Panc1 (cell line): ENCODE measurements at places on chromosomes 16 and 17. TPM values are rescaled to one million over a fixed set of nuclear protein-coding genes. Genes with fewer than 3 reads are reported as not detected.

SOX8 gene
- total RNA-seq = 1.8 TPM

DNA sequence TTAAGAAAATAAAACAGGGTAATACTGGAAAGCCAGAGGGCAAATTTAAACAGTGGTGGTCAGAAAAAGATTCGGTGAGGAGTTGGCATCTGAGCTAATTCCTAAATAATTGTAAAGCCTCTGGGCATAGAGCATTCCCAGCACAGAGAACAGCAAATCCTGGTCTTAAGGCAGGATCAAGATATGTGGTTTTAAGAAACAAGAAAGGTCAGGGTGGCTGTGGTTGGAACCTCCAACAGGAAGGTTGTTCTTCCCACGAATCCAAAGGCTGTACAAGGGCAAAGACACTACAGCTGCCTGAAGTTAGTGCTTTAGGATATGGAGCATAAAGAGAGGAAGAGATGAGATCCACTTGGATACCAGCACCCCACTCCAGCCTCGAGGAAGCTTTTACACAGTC is 114.6 kb downstream of the ZNF18 start:
- H3K4me3 ChIP-seq = no peak overlapping the region
- no peaks in the 10 kb centered on the region for H3K27me3 ChIP-seq
- H3K27ac ChIP-seq = no peak overlapping the region
- DNase-seq = no peak

DNA sequence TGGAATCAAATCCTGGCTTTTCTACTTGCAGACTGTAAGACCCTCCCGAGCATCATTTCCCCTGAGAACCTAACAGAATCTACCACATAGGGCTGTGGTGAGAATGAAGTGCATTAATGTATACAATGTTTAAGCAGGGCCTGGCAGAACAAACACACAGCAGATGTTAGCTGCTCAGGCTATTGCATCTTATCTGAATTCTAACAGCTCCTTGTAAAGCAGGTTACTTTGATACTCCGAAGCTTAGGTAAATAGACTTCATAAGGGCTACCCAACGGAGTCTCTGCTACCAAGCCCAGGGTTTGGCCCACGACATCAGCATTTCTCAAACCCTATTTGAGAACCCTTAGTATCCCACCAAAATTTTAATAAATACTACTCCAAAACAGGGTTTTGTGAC is 24.4 kb upstream of the NOS2 start:
- no peak for DNase-seq
- no peaks in the 10 kb centered on the region for H3K36me3 ChIP-seq
- peaks cover 7% of the 10 kb centered on the region for H3K27me3 ChIP-seq
- H3K27ac ChIP-seq = no peak overlapping the region

DNA sequence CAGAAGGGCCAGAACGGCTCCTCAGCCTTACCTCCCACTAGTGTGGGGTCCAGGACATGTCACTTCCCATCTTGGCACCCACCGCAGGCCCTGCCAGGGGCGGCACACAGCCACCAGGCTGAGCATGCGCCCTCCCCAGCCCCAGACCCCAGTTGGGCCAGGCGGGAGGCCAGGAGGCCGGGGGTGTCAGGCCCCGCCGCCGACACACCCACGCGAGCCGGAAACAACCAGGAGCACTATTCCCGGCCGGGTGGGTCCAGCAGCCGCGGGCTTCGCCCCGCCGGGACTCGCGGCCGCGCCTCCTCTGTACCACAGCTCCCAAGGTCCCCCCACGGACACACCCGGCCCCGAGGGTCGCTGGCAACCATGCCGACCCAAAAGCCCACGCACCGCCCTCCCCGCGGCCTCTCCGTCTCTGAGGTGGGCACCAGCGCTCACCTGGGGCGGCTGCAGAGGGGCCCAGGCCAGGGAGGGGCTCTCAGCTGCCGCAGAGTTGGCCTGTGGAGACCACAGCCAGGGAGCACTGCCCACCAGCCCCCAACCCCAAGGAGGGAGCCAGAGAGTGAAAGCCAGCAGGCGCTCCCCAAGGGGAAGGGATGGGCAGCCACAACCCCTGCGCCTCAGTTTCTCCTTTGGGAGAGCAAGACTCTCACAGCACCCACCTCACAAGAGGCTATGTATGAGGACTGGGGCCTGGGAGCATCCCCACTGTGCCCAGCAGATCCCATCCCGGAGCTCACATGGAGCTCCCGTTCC is 18.0 kb downstream of the B9D1 start:
- no peak overlapping the region for H3K4me3 ChIP-seq
- peaks cover 12% of the 10 kb centered on the region for H3K4me1 ChIP-seq
- no peak overlapping the region for H3K27ac ChIP-seq

GRCh38 chr17:60165971-60166370 is 16.2 kb downstream of the CA4 start:
- no peak for DNase-seq
- H3K36me3 ChIP-seq = no peaks in the 10 kb centered on the region
- H3K27ac ChIP-seq = no peak overlapping the region
- H3K4me1 ChIP-seq = peaks cover 28% of the 10 kb centered on the region
- H3K27me3 ChIP-seq = no peaks in the 10 kb centered on the region
- H3K4me3 ChIP-seq = no peak overlapping the region

DNA sequence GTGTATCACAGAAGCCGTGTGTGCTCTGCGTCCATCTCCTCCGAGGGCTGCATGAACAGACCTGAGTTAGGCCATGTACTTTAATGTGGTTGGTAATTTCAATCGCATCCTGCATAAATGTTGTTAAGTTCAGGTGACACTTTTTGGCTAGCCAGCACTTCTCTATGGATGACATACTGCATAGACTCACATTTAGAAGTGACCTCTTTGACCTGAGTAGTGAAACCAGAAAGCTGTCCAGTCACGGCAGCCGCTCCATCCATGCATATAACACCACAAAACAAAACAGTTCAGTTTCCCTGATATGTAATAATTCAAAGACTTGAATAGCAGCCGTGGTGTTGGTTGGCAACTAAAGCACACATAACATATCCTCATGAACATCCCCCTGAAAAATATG is 94.1 kb downstream of the CYTH1 start:
- DNase-seq = no peak
- no peaks in the 10 kb centered on the region for H3K27me3 ChIP-seq
- no peak overlapping the region for H3K27ac ChIP-seq
- H3K4me1 ChIP-seq = no peaks in the 10 kb centered on the region

SMTNL2 gene
- total RNA-seq = not detected

DNA sequence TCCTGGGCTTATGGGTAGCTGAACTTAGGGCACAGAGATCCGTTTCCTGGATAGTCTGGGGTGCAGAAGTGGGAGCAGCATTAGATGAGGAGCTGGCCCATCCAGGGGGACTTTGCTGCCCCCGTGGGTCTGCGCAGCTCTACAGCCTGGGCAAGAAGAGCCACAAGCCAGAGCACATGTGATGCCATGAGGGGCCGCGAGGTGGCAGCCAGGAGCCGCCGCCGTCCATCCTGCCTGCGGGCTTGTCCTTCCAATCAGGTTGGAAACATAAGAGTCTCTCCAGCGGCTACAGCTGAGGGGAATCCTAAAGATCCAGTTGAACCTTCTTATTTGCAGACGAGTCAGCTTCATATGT is 21.9 kb downstream of the C1QTNF1 start:
- H3K4me3 ChIP-seq = no peak overlapping the region
- no peak overlapping the region for H3K27ac ChIP-seq
- H3K36me3 ChIP-seq = no peaks in the 10 kb centered on the region
- no peak for DNase-seq
- no peaks in the 10 kb centered on the region for H3K4me1 ChIP-seq
- H3K27me3 ChIP-seq = no peaks in the 10 kb centered on the region; the same call in 1 of the 2 replicates

ACSF3 gene
- total RNA-seq = 30.8 TPM

CSH1 gene
- not detected for total RNA-seq

DNA sequence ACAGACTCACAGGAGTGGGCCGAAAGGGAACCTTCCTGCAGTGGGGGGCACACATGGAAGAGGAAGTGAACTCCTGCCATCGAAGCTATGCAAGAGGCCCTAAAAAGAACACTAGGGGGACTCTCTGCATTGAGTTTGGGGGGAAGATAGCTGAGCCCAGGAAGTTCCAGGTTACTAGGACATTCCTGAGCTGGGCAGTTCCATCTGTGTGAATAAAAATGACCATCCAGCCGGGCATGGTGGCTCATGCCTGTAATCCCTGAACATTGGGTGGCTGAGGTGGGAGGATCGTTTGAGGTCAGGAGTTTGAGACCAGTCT is 211.8 kb downstream of the ZNF423 start:
- no peak overlapping the region for H3K27ac ChIP-seq
- H3K4me3 ChIP-seq = no peak overlapping the region
- DNase-seq = no peak
- H3K27me3 ChIP-seq = no peaks in the 10 kb centered on the region; the same call in 1 of the 2 replicates
